ENCODE measurements at places on chromosomes 7 and 10.

DNA sequence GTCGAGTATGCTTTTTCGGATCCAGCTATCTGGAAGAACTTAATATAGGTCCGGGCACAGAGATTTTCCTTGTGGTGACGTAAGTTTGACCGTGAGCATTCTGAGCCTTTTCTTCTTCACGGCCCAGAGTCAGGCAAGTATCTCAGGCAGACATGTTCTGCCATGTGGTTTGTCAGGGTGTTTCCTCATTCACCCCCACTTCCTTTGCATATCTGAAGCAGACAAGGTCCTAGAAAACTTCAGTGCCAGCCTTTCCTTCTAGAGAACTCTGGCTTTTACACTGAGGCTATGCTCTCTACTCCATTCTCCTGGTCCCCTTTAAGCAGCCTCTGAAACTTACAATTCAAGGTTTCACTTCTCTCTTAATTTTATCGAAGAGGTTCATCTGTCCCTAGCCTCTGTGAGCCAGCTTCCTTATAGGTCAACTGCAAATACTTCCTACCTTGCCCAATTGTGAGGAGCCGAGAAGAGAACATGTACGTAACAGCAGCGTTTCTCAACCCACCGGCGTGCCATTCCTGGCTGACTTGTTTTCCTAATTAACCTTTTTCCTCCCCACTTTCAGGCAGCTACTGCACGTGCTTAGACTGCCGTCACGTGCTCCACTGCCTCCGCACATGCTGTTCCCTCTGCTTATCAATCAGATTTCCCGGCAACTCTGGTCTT, 47.3 kb downstream of the CDCA7L start:
- peak; percentile 60 for DNase-seq

GRCh38 chr7:36758879-36759278, 34.6 kb upstream of the AOAH start:
- DNase-seq: no peak

DNA sequence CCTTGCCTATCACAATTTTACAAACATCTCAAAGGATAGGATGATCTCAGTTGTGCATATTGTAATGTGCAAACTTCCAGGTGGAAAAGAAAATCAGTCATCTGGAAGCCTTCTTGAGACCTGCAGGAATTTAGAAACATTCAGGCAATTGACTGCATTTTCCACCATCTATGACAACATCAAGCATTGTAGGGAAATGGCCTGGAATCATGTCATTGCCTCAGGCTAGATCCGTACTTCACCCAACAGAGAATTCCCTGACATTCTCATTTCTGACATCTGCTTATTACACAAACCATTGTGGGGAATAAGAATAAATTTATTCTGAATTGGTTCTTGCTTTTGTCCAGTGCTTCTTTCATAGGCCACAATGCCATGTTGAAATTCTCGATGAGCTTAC, 124.9 kb upstream of the NPVF start:
- no peak for DNase-seq

GRCh38 chr7:128783143-128783861, 7.7 kb upstream of the OPN1SW start:
- no peak for DNase-seq

- no peak for DNase-seq
Measured at GRCh38 chr7:4556868-4557793, 125.0 kb upstream of the FOXK1 start.

GRCh38 chr7:125136755-125137532, 207.3 kb upstream of the POT1 start:
- no peak for DNase-seq

DNA sequence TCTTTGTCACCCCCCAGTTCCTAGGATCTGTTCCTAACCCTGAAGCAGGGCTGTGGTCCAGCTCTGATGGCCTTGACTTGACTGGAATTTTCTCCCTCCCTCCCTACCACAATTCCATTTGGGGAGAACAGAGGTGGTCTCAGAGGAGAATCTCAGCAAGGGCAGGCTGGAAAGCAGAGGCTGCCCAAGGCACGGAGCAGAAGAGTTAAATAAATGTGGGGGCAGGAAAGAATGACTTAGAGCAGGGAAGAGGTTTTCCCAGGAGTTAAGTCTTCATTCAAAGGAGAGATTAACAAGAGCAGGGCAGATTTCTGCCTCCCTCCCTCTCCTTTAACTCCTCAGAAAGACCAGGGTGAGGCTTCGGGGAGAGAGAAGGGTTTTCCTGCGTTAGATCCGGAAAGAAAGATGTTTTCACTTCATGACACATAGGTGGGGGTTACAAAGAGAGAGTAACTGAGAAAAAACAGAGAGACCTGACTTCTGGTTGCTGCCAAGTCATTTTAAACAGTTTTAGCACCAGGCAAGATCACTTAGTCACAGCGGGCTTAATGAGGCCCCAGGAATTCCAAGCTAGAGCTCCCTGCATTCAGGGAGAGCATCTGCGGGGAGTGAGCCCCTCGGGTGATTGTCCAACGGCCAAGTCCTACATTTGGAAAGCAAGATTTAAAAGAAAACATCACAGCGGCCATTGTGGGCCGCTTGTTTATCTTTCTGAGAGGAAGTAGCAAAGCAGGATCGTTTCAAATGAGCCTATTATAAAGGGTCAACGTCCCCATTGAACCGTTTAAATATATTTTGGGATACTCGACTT, 78.7 kb downstream of the ARHGAP22 start:
- DNase-seq: no peak

- DNase-seq: no peak
Measured at GRCh38 chr7:107944411-107945169, 53.6 kb downstream of the DLD start.

- no peak for DNase-seq
Measured at GRCh38 chr7:18405726-18406125, 89.8 kb upstream of the HDAC9 start.

DNA sequence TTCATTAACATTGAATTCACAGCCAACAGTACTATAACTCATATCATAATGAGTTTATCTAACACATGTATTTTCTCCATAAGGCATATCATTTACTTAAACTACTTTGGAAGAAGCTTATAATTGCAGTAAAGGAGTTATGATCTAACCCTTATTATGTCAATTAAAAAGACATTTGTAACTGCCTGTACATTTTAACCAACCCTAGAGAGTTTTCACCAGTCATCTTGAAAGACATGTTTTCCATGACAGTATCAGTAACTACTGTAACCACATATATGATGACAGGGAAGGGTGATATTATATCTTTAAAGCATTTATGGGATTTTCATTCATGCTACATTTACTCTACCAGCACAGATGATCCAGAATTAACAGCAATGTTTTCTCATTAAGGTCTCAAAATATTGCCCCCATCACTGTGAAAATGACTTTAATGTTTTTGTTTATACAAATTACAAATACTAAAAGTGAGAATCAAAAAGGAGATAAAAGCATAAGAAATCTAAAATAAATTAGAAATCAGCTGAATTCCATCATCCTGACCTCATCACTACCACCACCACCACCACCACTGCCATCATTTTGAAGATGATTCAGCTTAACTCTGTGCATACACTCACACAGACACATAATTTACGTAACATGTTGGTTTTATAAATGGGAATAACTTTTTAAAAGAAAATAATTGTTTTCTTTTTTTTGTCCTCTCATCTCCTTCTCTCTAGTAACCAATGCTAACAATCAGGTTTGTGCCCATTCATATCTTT, 53.6 kb downstream of the MKLN1 start:
- no peak for DNase-seq

- DNase-seq: peak; percentile 54
Measured at GRCh38 chr7:97499204-97499603, 232.7 kb upstream of the TAC1 start.

- no peak for DNase-seq
Measured at GRCh38 chr10:17974505-17974904, 22.8 kb downstream of the SLC39A12 start.

DNA sequence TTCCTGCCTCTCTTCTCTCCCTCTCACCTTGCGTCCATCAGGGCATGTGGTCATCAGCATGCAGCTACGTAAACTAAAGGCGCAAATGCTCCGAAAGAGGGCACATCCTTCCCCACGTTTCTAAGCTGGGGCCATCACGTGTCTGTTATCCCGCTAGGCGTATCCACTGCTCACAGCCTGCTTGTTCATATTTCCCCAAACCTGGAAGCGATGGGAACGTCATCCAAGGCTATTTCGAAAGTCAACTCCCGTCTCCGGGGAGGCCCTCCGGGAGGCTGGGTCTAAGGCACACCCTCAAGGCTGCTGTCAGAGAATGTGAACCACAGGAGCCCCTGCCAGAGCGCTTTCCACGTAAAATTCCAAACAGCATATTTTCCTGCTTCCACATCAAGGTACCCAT, 199.2 kb downstream of the DIP2C start:
- DNase-seq: no peak
